ENCODE measurements at places on chromosomes 1 and 21. TPM values are rescaled to one million over a fixed set of nuclear protein-coding genes. Genes with fewer than 3 reads are reported as not detected.
A peak's percentile ranks its signal among the peaks of the same experiment; 100 is the strongest.

DNA sequence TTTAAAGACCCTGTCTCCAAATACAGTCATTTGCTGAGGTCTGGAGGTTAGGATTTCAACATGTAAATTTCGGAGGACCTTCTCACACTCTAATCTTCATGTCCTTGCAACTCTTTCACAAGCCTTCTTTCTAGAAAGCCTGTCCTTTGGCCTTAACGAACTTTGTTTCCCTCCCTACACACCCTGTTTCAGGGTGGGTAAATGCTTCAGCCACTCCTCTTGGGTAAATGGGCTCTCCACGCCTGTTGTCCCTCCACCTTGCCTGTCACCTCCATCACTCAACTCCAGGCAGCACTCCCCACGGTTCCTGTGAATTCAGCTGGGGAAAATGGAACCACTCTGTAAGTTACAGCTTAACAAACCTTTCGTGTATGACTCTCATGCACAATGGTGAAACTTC, 84.0 kb upstream of the COG2 start:
- no peak for DNase-seq
- no peaks in the 10 kb centered on the region for H3K4me1 ChIP-seq
- no peak overlapping the region for H3K4me3 ChIP-seq
- H3K36me3 ChIP-seq: no peaks in the 10 kb centered on the region

DENND4B gene
- polyA plus RNA-seq: 30.6 TPM

GRCh38 chr1:185789501-185790193, 55.5 kb downstream of the HMCN1 start:
- H3K4me3 ChIP-seq: no peak overlapping the region
- no peaks in the 10 kb centered on the region for H3K27me3 ChIP-seq
- peak overlapping the region; percentile 53 for H3K27ac ChIP-seq
- H3K36me3 ChIP-seq: no peaks in the 10 kb centered on the region

TMEM201 gene
- polyA plus RNA-seq: 11.2 TPM

DNA sequence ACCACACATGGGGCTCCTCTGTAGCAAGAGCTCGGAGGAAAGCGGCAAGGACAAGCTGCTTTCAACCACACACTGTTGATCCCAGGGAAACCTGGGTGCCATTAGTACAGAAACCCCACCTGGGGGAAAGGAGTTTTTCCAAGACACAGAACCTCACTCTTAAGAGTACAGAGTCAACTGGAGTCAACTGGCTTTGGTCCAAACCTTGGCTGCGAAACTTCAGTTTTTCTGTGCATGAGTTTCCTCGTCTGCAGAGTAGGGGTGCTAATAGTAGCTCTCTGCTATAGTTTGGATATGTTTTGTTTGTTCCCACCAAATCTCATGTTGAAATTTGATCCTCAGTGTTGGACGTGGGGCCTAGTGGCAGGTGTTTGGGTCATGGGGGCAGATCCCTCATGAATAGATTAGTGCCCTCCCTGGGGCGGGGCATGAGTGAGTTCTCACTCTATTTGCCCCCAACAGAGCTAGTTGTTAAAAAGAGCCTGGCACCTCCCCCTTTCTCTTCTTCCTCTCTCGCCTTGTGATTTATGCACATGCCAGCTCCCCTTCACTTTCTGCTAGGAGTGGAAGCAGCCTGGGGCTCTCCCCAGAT, 161.1 kb downstream of the PIGK start:
- no peaks in the 10 kb centered on the region for H3K4me1 ChIP-seq
- no peak for DNase-seq
- H3K27me3 ChIP-seq: no peaks in the 10 kb centered on the region
- no peak overlapping the region for H3K27ac ChIP-seq

TMCO4 gene
- polyA plus RNA-seq: 12.7 TPM

DNA sequence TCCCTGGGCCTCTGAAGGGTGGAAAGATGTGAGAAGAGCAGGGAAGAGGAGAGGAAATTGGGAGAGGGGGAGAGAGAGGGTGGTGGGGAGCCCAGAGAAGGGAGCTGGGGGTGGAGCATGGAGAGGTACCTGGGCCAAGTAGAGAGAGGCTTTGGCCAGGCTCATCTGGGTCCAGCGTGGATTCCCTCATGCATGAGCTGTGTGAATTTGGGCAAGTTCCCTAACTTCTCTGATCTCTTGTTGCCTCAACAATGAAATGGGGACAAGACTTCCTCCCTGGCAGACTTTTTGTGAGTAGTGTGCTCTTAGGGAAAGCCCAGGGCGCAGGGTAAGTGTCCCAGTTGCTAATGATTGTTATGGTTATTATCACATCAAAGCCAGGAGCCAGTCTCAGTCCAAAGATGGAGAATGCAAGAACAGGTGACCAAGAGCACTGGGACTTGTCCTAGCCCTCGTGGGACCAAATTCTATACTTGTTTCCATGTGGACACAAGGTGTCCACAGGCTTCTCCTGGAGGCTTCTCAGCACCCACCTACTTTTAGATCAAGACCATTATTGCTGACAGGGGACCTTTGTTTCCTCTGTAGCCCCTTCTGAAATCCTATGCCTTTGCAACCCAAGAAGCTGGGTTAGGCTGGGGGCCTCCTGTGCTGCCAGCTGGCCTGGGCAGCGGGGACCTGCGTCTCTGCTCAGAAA, 13.9 kb downstream of the IL6R start:
- peaks cover 24% of the 10 kb centered on the region for H3K4me1 ChIP-seq
- no peaks in the 10 kb centered on the region for H3K27me3 ChIP-seq
- no peak for DNase-seq
- no peaks in the 10 kb centered on the region for H3K36me3 ChIP-seq
- peak overlapping the region; percentile 98 for H3K27ac ChIP-seq
- no peak overlapping the region for H3K4me3 ChIP-seq

FCMR gene
- polyA plus RNA-seq: 0.88 TPM

SH3BP5L gene
- 5.3 TPM for polyA plus RNA-seq

RXFP4 gene
- not detected for polyA plus RNA-seq

MORC3 gene
- polyA plus RNA-seq: 12.3 TPM

GRCh38 chr1:227356620-227357146, 38.4 kb upstream of the CDC42BPA start:
- peaks cover 13% of the 10 kb centered on the region for H3K4me1 ChIP-seq
- no peaks in the 10 kb centered on the region for H3K36me3 ChIP-seq
- no peaks in the 10 kb centered on the region for H3K27me3 ChIP-seq
- H3K4me3 ChIP-seq: no peak overlapping the region
- DNase-seq: peak; percentile 55

DNA sequence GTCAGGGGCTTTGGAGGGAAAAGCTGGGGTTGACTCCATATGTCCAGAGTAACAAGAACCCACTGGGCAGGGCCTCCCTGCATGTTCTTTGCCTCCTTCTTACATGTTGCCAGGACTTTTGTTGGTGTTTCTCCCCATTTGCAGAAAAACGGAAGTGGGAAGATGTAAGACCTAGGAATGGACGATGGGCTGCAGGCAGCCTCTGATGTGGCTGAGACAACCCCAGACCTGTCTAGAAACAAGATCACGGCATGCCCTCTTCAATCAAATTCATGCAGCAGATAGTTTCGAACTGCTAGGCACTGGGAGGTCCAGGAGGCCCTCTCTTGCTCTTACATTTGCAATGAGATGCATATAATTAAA, 3.4 kb downstream of the FAM43B start:
- H3K27ac ChIP-seq: no peak overlapping the region
- peaks cover 68% of the 10 kb centered on the region for H3K27me3 ChIP-seq
- H3K36me3 ChIP-seq: no peaks in the 10 kb centered on the region
- DNase-seq: no peak
- no peak overlapping the region for H3K4me3 ChIP-seq
- H3K4me1 ChIP-seq: peaks cover 16% of the 10 kb centered on the region

GRCh38 chr1:159925719-159926078, 392 bp upstream of the TAGLN2 start:
- H3K27ac ChIP-seq: peak overlapping the region; percentile 95
- no peaks in the 10 kb centered on the region for H3K27me3 ChIP-seq

CAPN9 gene
- polyA plus RNA-seq: 0.98 TPM

DNA sequence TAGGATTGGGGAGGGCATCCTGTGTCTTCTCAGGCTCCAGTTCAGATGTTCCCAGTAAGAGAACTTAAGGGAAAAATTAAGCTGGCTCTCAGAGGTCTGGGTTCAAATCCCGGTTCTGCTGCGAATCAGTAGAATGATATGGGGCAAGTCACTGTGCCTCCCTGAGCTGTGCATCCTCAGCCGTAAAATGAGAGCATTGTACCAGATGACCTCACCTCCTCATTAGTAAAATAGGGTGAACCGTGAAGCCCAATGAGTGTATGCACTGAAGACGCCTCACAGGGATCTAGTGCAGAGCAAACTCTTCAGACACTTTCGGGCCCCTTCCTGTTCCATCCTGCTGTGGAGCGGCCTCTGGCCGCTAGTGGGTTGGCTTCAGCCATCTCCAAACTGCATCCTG, 36.0 kb downstream of the SYT6 start:
- no peak overlapping the region for H3K27ac ChIP-seq
- H3K4me3 ChIP-seq: no peak overlapping the region
- no peak for DNase-seq
- no peaks in the 10 kb centered on the region for H3K4me1 ChIP-seq
- no peaks in the 10 kb centered on the region for H3K36me3 ChIP-seq
- no peaks in the 10 kb centered on the region for H3K27me3 ChIP-seq

SAMD13 gene
- polyA plus RNA-seq: 2.6 TPM

DNA sequence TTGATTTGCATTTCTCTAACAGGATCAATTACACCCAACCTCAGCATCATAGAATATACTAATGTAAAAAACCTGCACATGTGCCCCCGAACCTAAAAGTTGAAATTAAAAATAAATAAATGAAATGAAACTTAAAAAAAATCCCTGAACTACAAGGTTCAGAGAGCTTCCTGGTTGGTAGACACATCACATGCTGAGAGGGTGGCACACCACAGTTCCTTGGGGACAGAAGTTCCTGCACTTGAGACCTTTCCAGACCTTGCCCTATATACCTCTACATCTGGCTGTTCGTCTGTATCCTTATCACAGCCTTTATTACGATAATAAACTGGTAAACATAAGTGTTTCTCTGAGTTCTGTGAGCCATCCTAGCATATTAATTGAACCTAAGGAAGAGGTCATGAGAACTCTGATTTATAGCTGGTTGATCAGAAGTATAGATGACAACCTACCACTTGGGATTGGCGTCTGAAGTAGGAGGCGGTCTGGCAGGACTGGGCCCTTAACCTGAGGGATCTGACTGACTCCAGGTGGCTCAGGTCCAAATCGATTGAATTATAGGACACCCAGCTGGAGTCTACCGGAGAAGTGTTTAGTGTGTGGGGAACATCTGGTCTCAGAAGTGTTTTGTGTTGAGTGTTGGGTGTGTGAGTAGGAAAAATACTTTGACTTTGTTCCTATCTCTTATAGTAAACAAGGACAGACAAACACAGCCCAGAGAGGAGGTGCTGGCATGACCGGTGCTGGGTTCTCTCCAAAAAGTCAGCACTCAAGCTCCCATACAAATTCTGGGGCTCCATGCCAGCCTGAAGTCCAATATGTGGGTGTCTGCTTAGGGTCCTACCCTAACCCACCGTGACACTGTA, 19.0 kb downstream of the C1orf115 start:
- no peaks in the 10 kb centered on the region for H3K27me3 ChIP-seq
- H3K36me3 ChIP-seq: no peaks in the 10 kb centered on the region
- no peaks in the 10 kb centered on the region for H3K4me1 ChIP-seq
- DNase-seq: no peak
- no peak overlapping the region for H3K4me3 ChIP-seq

DNA sequence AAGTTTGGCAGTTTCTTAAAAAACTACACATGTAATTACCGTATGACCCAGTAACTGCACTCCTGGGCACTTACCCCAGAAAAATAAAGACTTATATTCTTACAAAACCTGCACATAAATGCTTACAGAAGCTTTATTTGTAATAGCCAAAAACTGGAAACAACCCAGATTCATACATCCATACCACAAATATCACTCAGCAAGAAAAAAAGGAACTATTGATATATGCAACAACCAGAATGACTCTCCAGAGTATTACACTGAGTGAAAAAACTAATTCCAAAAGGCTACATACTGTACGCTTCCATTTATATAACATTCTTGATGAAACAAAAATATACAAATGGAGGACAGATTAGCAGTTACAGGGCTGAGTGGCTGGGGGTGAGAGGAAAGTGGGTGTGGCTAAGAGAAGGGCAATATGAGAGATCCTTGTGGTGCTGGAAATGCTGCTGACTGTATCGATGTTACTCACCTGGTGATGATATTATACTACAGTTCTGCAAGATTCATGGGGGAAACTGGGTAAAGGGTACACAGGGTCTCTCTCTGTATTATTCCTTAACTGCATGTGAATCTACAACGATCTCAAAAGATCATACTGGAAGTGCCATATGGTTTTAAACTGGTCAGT, 96.0 kb upstream of the GNG4 start:
- H3K36me3 ChIP-seq: no peaks in the 10 kb centered on the region
- no peak for DNase-seq
- no peaks in the 10 kb centered on the region for H3K27me3 ChIP-seq

TSPAN2 gene
- polyA plus RNA-seq: 1.4 TPM

FHAD1 gene
- 0.68 TPM for polyA plus RNA-seq

CHIA gene
- not detected for polyA plus RNA-seq

- H3K27me3 ChIP-seq: no peaks in the 10 kb centered on the region
- peaks cover under 1% of the 10 kb centered on the region for H3K4me1 ChIP-seq
- H3K36me3 ChIP-seq: no peaks in the 10 kb centered on the region
- no peak for DNase-seq
- H3K4me3 ChIP-seq: no peak overlapping the region
- H3K27ac ChIP-seq: no peak overlapping the region
Measured at GRCh38 chr1:157448636-157449035, 103.7 kb downstream of the FCRL5 start.

- no peak for DNase-seq
- peaks cover 11% of the 10 kb centered on the region for H3K4me1 ChIP-seq
- no peak overlapping the region for H3K4me3 ChIP-seq
- H3K27ac ChIP-seq: no peak overlapping the region
- H3K36me3 ChIP-seq: no peaks in the 10 kb centered on the region
- H3K27me3 ChIP-seq: no peaks in the 10 kb centered on the region
Measured at GRCh38 chr1:173818459-173818858, 6.0 kb upstream of the DARS2 start.

GRCh38 chr1:63984257-63984929, 210.6 kb downstream of the ROR1 start:
- no peaks in the 10 kb centered on the region for H3K36me3 ChIP-seq
- no peaks in the 10 kb centered on the region for H3K27me3 ChIP-seq
- no peak overlapping the region for H3K27ac ChIP-seq
- H3K4me1 ChIP-seq: peaks cover 19% of the 10 kb centered on the region
- no peak overlapping the region for H3K4me3 ChIP-seq

ANKRD35 gene
- 2.2 TPM for polyA plus RNA-seq

GRCh38 chr1:176775378-176775777, 312.4 kb downstream of the PAPPA2 start:
- no peaks in the 10 kb centered on the region for H3K36me3 ChIP-seq
- H3K4me1 ChIP-seq: no peaks in the 10 kb centered on the region
- H3K4me3 ChIP-seq: no peak overlapping the region
- H3K27ac ChIP-seq: no peak overlapping the region
